GM12878 (cell line): ENCODE measurements at places on chromosomes 11 and 22. TPM values are rescaled to one million over a fixed set of nuclear protein-coding genes. Genes with fewer than 3 reads are reported as not detected.

GRCh38 chr22:49199224-49199623 lies 628.4 kb downstream of the BRD1 start:
- no peaks in the 10 kb centered on the region for H3K27me3 ChIP-seq
- no peaks in the 10 kb centered on the region for H3K4me1 ChIP-seq
- DNase-seq: no peak
- no peak overlapping the region for H3K4me3 ChIP-seq
- no peak overlapping the region for H3K27ac ChIP-seq
- H3K36me3 ChIP-seq: no peaks in the 10 kb centered on the region

- DNase-seq: no peak
- no peak overlapping the region for H3K4me3 ChIP-seq
- no peaks in the 10 kb centered on the region for H3K36me3 ChIP-seq
- H3K27me3 ChIP-seq: no peaks in the 10 kb centered on the region
- no peaks in the 10 kb centered on the region for H3K4me1 ChIP-seq
- no peak overlapping the region for H3K27ac ChIP-seq
Observed at GRCh38 chr11:17781221-17781620, 46.6 kb downstream of the KCNC1 start.

DNA sequence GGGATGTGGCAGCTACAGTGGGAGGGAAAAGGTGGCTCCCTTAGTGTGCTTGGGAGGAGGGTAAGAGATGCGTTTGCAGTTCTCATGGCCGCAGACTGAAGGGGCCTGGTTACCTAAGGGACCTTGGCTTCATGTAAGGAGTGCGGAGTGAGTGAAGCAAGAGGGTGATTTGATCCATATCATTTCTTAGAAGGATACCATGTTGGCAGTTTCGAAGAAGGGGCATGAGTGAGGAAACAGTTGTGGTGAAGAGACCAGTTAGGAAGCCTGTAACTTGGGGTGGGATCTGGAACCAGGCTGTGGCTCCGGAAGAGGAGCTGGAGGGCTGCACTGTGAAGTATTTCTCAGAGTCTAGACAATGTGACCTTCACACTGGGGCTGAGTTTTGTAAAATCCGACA lies 45.0 kb downstream of the ST3GAL4 start:
- no peak overlapping the region for H3K4me3 ChIP-seq
- no peaks in the 10 kb centered on the region for H3K36me3 ChIP-seq
- peaks cover 3% of the 10 kb centered on the region; the same call in 1 of the 2 replicates for H3K4me1 ChIP-seq

DNA sequence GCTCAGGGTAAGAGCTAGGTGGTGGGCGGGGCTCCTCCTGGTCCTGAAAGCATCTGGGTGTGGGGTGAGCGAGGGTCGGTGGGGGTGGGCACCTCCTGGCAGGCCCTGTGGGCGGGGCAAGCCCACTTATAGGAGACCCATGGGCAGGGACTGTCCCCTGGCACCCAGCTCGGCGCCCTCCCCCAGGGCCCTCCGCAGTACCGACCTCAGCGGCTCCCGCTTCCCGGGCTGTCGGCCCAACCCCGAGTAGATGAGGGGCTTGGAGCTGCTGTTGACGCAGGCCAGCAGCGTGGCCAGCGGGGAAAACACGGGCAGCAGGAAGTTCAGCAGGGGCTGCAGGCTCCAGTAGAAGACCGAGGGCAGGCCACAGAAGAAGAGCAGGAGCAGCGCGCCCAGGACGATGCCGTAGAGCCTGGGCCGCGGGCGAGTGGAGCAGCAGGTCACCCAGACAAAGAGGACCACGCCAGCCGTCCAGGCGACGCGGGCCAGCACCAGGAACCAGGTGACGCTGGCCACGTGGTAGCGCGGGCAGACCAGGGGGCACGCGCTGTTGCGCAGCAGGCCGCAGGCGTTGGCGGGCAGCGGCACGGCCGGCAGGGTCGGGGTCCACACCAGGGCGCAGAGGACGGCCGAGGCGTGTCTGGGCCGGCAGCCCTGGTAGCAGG lies 663 bp downstream of the MRGPRG start:
- H3K27ac ChIP-seq: no peak overlapping the region
- H3K4me1 ChIP-seq: no peaks in the 10 kb centered on the region
- no peaks in the 10 kb centered on the region; the same call in none of the 2 replicates for H3K27me3 ChIP-seq
- no peaks in the 10 kb centered on the region for H3K36me3 ChIP-seq
- no peak overlapping the region for H3K4me3 ChIP-seq

GRCh38 chr11:2797121-2797711 lies 88.4 kb downstream of the CDKN1C start:
- no peaks in the 10 kb centered on the region for H3K36me3 ChIP-seq
- no peak for DNase-seq
- no peak overlapping the region for H3K4me3 ChIP-seq
- H3K27ac ChIP-seq: no peak overlapping the region
- no peaks in the 10 kb centered on the region for H3K4me1 ChIP-seq

DNA sequence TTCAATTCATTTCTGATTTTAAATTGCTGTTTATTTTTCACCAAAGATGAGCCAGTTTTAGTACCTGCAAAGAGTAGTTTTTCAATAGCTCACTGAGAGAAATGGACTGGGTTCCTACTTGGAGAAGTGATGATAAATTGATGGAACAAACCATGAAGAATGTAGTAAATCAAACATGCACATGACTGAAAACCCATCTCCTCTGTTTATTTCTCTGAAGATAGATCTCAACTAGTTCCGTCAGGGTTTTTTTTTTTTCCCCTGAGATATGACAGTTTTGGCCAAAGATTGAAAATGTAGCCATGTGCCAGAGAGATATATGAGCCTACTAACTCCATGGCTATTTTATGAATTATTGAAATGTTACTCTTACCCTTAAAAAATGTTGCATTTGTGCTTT lies 239.6 kb downstream of the DDX10 start:
- DNase-seq: no peak
- no peaks in the 10 kb centered on the region for H3K27me3 ChIP-seq
- no peak overlapping the region for H3K27ac ChIP-seq
- H3K36me3 ChIP-seq: no peaks in the 10 kb centered on the region

GRCh38 chr11:123093739-123094138 lies 31.8 kb upstream of the HSPA8 start:
- H3K4me1 ChIP-seq: no peaks in the 10 kb centered on the region
- no peaks in the 10 kb centered on the region for H3K36me3 ChIP-seq
- H3K27ac ChIP-seq: no peak overlapping the region
- no peak for DNase-seq
- no peaks in the 10 kb centered on the region for H3K27me3 ChIP-seq
- no peak overlapping the region for H3K4me3 ChIP-seq

GRCh38 chr11:57763568-57763967 lies 2.0 kb downstream of the CTNND1 start:
- H3K27me3 ChIP-seq: no peaks in the 10 kb centered on the region
- no peaks in the 10 kb centered on the region for H3K36me3 ChIP-seq
- H3K4me3 ChIP-seq: peak overlapping the region; percentile 70
- peak overlapping the region; percentile 92; the same call in 1 of the 2 replicates for H3K27ac ChIP-seq
- DNase-seq: no peak

DNA sequence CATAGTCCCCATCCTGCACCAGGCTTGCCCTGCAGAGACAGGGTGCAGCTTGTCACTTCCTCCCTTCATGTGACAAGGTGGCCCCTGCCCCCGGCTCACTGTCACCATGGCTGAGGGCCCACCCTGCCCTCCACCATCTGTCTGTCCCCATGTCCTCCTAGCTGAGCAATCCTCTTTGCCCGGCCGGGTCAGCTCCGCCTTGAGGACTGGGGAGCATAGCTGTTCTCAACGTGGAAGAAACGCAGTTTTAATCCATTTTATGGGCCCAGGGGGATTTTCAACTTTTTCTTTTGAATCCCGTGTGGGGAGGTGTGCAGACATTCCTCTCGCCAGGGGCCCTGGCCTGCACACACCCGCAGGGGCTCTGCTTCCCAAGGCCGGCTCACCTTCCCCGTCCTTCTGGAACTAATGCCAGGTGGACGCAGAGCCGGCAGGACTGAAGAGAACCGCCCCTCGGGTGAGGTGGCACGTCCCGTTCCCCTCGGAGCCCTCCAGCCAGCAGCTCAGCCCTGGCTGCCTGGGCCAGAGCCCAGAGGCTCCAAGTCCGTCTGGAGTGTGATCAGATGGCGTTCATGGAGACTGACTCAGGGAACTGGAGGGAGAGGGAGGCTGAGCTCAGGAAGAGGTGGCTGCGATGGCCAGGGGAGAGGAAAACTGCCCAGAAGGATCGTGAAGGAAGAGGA lies 1108.7 kb downstream of the BRD1 start:
- no peaks in the 10 kb centered on the region for H3K27me3 ChIP-seq
- H3K27ac ChIP-seq: no peak overlapping the region
- H3K36me3 ChIP-seq: no peaks in the 10 kb centered on the region
- no peak overlapping the region for H3K4me3 ChIP-seq

DNA sequence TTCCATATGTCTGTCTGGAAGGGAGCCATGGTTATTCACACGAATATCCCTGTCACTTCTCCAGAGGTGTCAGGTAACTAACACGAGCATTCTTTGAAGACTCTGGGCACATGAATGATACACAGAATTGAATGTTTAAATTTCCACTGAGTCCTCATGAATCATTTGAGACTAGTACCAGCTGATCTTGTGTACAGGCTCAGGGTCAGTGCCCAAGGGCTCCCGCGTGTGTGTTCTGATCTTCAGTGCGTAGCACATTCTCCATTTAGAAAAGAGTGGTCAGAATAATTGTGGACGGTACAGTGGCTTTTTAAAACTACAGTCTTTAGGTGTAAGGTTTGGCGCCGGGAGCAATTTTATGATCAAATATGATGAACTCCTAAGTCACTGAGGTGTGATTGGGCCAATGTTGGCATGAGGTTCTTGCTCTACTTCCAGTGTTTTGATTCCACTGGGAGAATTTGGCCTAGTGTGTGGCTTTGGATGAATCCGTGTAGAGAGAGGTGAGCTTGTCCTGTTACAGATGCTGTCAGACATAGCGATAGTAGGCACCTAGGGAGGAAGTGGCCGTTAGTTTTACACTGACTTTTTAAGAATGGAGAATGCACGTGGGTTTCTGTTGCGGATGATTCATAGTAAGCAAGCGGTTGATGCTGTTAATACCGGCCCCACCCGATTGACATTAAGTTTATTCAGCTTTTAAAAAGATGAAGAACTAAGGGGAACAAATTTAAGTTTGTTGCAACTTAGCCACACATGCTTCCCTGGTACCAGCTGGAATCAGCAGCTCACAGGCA lies 22.2 kb downstream of the NUP50 start:
- H3K4me1 ChIP-seq: no peaks in the 10 kb centered on the region
- no peak overlapping the region for H3K27ac ChIP-seq
- H3K36me3 ChIP-seq: peaks cover 7% of the 10 kb centered on the region
- H3K27me3 ChIP-seq: no peaks in the 10 kb centered on the region

GRCh38 chr11:92357344-92357743 lies 132.7 kb downstream of the FAT3 start:
- H3K36me3 ChIP-seq: no peaks in the 10 kb centered on the region
- DNase-seq: no peak
- H3K27me3 ChIP-seq: no peaks in the 10 kb centered on the region
- no peaks in the 10 kb centered on the region for H3K4me1 ChIP-seq

GRCh38 chr11:4881188-4881587 lies 512 bp upstream of the OR51T1 start:
- H3K36me3 ChIP-seq: no peaks in the 10 kb centered on the region
- H3K27me3 ChIP-seq: no peaks in the 10 kb centered on the region
- H3K4me1 ChIP-seq: no peaks in the 10 kb centered on the region
- no peak for DNase-seq

- DNase-seq: no peak
- no peak overlapping the region for H3K27ac ChIP-seq
- H3K36me3 ChIP-seq: no peaks in the 10 kb centered on the region; the same call in 1 of the 2 replicates
- H3K27me3 ChIP-seq: peaks cover 10% of the 10 kb centered on the region
- H3K4me3 ChIP-seq: peak overlapping the region; percentile 57; the same call in 1 of the 2 replicates
Observed at GRCh38 chr11:117315285-117316196, 515 bp downstream of the BACE1 start.

- peak overlapping the region; percentile 83 for H3K4me3 ChIP-seq
- no peak for DNase-seq
- H3K36me3 ChIP-seq: 0 out of 2 replicates have a peak, but pooled peaks cover 6% of the 10 kb centered on the region
- H3K27me3 ChIP-seq: no peaks in the 10 kb centered on the region
Observed at GRCh38 chr22:17773606-17774205, 563 bp downstream of the BID start.

GRCh38 chr11:73372375-73372993 lies 3.7 kb upstream of the RELT start:
- H3K27ac ChIP-seq: no peak overlapping the region
- H3K27me3 ChIP-seq: no peaks in the 10 kb centered on the region
- H3K36me3 ChIP-seq: no peaks in the 10 kb centered on the region
- H3K4me1 ChIP-seq: peaks cover 21% of the 10 kb centered on the region

DNA sequence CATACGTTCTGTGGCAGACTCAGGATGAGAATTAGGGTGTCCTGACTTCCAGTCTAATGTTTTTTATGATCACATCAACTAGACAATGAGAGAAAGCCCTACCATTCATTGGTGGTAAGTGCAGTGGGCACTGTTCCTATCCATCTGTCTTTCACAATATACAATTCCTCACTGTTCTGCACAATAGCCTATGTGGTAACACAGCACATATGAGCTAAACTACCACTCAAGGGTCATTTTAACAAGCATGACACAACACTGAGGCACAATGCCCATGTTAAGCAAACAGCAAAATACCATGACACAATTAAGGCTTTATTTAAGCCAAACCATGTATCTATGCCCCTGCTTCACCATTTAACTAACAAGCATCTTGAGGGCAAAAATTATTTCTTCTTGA lies 52.3 kb downstream of the SIK3 start:
- no peak overlapping the region for H3K4me3 ChIP-seq
- H3K36me3 ChIP-seq: no peaks in the 10 kb centered on the region
- H3K4me1 ChIP-seq: peaks cover 13% of the 10 kb centered on the region
- no peak for DNase-seq

DNA sequence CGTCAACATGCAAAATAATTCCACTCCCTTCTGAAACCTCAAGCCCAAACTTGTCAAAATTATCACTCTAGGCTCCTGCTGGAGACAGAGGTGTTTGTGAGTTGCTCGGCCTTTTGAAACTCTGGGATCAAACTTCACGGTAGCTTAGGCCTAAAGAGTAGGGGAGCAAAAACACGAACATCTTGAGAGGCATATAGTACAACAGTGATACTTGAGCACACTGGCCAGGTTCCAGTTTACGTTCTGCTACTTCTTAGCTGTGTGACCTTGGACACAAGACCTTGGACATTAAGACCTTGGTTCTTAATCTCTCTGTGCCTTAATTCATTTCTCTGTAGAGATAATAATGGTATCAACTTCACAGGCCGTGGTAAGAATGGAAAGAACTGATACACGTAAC lies 123.5 kb upstream of the LMO1 start:
- no peaks in the 10 kb centered on the region for H3K27me3 ChIP-seq
- H3K27ac ChIP-seq: no peak overlapping the region
- no peak overlapping the region for H3K4me3 ChIP-seq
- no peaks in the 10 kb centered on the region for H3K36me3 ChIP-seq
- no peak for DNase-seq
- H3K4me1 ChIP-seq: peaks cover 4% of the 10 kb centered on the region

DNA sequence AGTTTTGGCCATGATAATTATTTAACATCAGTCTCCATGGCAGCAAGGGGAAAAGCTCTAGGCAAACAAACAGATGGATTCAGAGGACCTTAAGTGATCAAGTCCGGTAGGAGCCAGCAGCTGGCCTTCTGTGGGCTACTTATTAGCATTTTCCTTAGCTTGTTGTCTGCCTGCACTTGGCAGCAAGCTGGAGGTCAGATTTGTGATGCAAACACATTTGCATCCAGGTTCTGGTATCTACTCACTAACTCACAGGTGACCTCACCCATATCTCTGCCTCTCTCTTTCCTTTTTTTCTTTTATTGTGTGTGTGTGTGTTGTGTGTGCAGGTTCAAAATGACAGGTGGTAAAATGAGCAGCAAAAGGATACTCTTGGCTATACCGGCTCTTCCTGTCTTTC lies 32.3 kb downstream of the ARHGAP42 start:
- no peak overlapping the region for H3K4me3 ChIP-seq
- H3K36me3 ChIP-seq: no peaks in the 10 kb centered on the region
- H3K4me1 ChIP-seq: no peaks in the 10 kb centered on the region
- H3K27me3 ChIP-seq: no peaks in the 10 kb centered on the region

C11orf52 gene
- not detected in 2 replicates for total RNA-seq

TMPRSS4 gene
- total RNA-seq: 0.26 TPM in 1 of 2 replicates, not detected in the other

RAB36 gene
- total RNA-seq: 1.0 and 1.3 TPM in 2 replicates
